Renal cortex interstitium (tissue), 15 donors: ENCODE measurements at places on chromosomes 11 and 22.

GRCh38 chr11:111663820-111664219, 61.6 kb downstream of the SIK2 start:
- DNase-seq, result no peak

DNA sequence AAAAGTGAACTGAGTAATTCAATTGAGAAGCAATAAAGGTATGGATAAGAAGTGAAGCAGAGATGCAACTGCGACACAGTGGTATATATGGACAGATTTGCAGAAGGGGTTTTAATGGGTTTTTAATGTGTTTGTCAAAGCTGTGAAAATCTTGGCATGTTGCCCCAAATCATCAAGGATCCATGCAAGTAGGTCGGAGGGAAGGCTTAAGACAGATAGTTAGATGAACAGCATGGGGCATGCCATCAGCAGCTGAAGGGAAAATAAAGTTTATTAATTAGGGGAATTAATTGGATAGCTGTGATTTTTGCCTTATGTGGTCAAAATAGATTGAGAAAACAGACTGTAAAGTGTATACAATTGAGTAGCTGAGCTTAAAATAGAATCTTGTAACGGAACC, 840.1 kb downstream of the JRKL start:
- no peak for DNase-seq

DNA sequence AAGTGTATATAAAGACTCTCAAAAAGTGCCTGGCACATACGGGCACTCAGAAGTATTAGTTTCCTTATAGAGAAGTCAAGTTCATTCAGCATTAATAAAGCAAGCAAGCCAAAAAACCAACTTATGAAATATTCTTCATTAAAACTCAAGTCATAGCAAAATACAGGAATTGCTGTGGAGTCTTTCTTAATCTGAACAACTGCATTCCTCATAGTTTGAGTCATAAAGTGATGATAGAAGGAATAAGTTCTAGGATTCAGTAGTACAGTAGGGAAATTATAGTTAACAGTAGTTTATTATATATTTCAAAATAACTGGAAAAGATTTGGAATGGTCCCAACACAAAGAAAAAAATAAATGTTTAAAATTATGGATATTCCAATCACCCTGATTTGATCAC, 200.3 kb downstream of the C11orf91 start:
- no peak for DNase-seq

GRCh38 chr11:9528136-9528501, 45.4 kb upstream of the WEE1 start:
- DNase-seq, result no peak
